ENCODE measurements at places on chromosomes 3 and 15.

DNA sequence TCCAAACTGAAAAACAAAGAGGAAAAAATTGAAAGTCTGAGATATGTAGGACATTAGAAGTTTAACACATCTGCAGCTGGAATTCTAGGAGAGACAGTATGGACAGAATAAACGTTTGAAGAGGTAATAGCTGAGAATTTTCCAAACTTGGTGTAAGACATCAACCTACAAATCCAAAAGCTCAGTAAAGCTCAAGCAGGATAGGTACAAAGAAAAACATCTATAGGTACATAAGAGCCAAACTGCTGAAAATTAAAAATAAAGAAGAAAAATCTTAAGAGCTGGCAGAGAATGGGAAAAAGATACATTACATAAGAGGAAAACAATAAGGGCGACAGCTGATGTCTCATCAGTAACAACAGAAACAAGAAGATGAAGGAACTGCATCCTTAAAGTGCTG lies 22.8 kb upstream of the C3orf22 start:
- no peak for DNase-seq

DNA sequence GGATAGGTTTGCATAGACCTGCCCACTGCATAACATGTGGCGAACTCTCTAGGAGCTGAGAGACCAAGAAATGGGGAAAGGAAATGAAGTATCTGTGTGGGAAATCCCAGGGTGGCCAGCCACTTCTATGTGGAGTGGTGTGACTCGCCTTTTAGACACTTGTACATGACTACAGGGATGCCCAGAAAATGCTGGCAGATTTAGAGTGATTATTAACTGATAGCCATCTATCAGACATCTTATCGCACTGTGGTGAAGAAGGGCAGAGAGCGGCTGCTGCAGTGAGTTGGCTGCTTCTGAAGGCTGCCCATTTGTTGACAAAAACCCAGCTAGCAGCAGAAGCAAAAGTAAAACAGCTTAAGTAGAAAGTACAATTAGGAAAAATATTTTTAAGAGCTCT lies 18.1 kb upstream of the STAC start:
- peak; percentile 63 for DNase-seq

DNA sequence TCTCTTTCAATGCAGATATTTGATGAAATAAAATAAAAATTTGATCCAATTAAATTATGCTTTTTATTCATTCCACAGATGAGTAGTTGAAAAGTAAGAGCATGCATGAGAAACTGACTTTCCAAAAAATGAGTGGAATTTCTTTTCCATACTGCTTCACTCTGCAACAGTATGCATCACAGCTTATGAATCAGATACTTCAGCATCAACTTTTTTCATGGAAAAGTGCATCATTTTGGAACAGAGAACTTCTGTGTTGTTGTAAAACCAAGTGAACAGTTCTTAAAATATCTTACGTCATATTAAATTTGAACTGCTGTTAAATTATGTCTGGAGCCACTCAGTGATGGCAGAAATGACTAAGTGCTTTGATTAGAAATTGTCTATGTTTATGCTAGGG lies 16.7 kb upstream of the SLC7A14 start:
- no peak for DNase-seq

DNA sequence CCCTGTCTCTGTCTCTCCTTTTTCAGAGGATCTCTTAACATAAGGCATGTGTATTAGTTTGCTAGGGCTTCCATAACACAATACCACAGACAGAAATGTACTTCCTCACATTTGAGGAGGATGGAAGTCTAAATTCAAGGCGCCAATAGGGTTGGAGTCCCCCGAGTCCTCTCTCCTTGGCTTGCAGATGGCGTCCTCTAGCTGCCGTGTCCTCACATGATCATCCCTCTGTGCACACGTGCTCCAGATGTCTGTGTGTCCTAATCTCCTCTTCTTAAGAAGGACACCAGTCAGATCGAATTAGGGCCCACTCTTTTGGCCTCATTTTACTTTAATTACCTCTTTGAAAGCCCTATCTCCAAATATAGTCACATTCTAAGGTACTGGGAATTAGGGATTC lies 23.0 kb upstream of the BFSP2 start:
- DNase-seq = peak; percentile 6

GRCh38 chr3:64945171-64945729 lies 257.4 kb upstream of the ADAMTS9 start:
- DNase-seq = peak; percentile 15

GRCh38 chr15:100042558-100042957 lies 299.2 kb downstream of the ADAMTS17 start:
- DNase-seq = no peak

DNA sequence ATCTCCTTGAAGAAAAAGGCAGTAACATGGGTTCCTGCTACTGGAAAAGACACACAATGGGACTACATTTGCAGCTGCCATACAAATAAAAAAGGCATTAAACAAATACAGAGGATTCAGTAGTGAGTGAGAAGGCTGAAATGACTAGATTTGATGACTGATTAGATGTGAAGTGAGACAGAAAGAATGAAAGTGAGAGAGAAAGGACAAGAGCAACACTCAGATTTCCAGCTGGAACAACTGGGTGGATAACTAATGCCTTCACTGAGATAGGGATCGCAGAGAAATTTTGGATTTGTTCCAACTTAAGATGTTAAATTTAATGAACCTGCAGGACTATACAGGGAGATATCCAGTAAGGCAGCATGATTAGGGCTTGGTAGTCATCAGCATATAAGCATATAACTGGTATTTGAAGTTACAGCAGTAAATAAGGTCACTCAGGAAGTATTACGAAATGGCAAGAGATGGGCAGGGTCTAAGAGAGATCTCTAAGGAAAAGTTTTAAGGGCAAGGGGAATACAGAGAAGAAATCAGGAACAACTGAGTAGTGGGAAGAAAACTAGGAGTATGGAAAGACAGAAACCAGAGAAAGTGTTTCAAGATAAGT lies 8.2 kb downstream of the OSBPL11 start:
- no peak for DNase-seq

DNA sequence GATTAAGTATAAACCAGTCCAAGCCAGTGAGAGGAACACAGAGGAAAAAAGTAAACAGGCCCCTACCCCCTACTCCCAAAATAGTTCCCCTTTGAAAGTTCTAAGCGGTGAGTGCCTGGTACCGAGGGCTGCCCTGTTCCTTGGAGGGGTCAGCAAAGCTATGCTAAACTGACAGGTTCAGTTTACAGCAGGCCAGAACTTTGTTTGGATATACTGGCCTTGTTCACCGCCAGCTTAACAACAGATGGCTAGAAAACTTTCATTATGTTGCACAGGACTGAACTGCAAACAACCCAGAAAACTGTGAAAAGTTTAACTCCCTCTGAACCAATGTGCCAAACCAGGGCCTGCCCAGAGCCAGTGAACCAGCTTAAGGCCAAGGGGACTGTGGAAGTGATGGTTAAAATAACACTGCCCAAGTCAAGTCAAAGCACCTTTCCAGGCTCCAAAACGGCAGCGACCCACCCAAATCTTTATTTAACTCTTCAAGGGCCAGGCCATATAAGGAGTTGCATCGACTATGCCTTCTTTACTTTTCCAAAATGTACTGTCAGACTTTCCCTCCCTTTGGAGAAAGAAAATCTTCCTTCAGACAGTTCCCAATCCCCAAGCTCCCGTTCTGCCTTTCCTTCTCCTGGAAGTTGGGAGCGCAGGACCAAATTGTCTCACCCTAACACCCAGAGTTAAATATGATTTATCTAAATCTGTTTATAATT lies 448.0 kb downstream of the FOXP1 start:
- DNase-seq = no peak

GRCh38 chr3:13745636-13746035 lies 134.2 kb downstream of the WNT7A start:
- DNase-seq = no peak

- DNase-seq = peak; percentile 48
These were observed 33.3 kb downstream of the CA12 start for GRCh38 chr15:63348392-63348791.

- no peak for DNase-seq
These were observed 130.6 kb downstream of the FAM174B start for GRCh38 chr15:92524874-92525565.

DNA sequence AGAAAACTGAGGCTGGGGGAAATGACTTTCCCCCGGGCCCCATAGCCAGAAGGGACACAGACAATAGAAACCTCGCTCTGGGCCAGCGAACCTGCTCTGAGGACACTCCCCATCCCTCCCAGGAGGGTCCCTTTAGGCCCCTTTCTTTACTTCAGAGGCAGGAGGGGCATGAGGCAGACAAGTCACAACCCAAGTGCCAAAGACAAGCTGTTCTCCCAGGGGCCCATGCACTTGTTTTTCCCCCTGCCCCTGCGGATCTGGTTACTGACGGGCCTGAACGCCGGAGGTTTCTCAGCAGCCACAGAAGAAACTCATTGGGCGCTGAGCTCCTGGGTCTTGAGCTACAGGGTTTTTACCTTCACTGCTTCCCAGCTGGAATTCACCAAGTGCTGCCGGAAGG lies 9.8 kb downstream of the PGPEP1L start:
- no peak for DNase-seq

DNA sequence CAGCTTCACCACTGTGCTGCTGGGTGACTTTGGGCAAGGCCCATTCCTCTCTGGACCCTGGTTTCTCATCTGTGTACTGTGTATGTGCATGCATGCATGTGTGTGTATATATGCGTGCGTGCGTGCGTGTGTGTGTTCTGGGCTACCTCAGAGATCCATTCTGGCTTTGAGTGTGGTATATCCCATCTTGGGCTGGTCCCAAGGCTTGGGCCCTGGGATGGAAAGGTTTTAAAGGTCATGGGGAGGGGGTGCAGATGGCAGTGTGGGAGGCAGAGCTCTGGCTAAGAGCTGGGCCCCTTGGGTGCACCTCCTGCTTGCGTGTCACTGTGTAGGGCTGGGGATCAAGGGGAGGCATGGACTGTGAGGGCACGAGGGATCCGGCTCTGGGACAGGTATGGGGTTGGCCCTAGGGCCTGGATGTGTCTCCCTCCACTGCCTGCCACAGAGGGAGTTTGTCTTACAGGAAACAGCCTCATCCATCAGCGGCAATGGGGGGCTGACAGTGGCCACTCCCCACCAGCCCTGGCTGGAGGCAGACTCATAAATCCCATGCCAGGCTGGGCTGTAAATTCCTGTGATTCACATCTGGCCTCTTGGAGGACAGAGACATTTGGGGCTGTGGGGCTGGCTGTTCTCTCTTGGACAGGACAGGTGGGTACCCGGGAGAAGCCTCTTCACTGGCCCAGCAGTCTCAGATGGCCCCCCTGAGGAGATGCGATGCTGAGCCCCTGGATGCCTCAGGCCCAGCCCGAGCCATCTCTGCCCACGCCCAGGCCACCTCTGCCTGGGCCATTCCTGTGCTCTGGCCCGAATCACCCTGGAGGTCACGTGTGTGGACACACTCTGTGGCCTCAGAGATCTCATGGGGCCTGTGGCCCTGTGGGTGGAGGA lies 21.4 kb upstream of the CSPG4 start:
- DNase-seq = no peak

GRCh38 chr3:19711160-19711782 lies 222.7 kb downstream of the EFHB start:
- DNase-seq = no peak
